ENCODE measurements at places on chromosomes 12 and 14.

DNA sequence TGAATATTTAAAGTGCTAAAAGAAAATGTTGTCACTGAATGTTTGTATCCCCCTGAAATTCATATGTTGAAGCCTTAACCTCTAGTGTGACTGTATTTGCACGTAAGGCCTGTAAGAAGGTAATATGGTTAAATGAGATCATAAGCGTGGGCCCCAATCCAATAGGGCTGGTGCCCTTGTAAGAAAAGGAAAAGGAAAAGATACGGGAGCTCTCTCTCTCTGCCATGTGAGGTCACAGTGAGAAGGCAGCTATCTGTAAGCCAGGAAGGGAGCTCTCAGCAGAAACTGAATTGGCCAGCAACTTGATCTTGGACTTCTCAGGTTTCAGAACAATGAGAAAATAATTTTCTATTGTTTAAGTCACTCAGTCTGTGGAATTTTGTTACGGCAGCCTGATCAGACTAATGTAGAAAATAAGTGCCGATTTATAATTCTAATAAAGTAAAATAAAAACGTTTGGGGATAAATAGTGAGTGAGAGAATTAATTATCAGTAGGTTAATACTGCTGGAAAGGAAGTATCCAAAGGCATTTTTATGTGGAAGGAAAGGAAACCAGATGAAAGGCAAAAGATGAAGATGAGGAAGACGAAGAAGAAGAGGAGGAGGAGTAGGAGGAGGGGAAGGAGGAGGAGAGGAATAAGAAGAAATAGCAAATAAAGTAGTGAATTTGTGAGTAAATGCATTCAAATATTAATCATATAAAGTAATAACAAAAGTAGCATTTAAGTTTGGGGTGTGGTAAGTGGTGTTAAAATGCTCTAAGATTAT lies 188.5 kb upstream of the KRR1 start:
- no peak for DNase-seq

DNA sequence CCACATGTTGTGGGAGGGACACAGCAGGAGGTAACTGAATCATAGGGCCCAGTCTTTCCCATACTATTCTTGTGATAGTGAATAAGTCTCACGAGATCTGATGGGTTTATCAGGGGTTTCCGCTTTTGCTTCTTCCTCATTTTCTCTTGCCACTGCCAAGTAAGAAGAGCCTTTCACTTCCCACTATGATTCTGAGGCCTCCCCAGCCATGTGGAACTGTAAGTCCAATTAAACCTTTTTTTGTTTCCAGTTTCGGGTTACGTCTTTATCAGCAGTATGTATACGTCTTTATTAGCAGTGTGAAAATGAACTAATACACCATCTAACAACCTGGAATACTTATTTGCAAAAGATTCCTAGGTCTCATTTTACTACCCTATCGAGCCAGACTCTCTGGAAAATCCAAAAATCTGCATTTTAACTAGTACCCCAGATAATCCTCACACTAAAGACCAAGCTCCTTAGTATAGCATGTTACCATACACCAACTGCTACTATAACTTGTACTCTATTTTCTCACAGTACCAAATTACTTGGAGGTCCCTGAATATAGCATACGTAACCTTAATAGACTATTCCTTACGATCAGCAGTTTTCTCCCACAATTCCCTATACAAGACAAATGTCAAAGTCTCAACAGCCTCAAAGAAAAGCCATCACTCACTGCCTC lies 11.5 kb downstream of the GTF2A1 start:
- DNase-seq: peak; percentile 15

GRCh38 chr14:54489731-54490444 lies 1.1 kb upstream of the GMFB start:
- no peak for DNase-seq

- DNase-seq: no peak
These were observed 20.6 kb downstream of the GSG1 start for GRCh38 chr12:13082861-13083260.

GRCh38 chr12:29253906-29254625 lies 105.0 kb downstream of the FAR2 start:
- no peak for DNase-seq

DNA sequence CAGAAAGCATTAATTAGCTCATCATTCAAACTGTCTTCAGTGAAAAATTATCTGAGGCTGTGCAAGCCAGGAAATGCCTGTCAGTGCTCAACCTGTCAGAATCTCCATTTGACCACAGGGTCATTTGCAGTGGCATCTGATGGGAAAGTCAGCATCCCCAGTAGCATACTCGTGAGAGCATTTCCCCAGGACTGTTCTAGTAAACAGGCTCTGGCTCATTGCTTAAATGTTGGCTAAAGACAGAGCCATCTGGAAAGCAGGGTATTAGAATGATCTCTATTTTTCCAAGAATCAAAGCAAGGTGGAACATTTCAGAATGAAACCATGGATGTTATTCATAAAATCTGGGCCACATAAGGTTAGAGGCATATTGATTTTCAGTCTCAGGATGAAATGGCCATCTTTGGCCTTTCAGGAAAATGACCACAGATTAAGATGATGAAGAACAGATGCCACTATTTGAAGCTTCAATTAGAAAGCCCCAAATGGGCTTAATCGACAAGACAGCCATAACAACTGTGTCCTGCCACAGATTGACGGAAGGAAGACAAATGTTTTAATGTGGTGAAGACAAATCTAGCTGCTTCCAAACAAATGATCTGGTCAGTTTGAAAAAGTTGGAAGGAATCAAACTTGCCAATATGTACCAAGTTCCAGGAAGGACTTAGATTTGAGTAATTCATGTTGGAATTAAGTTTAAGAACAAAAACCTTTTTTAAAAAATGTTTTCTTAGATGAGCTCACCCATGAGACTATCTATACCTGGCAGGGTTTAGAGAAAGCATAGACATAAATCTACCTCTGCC lies 94.0 kb upstream of the FAR2 start:
- no peak for DNase-seq

GRCh38 chr14:60346706-60347105 lies 97.7 kb downstream of the PPM1A start:
- DNase-seq: no peak

- no peak for DNase-seq
These were observed 98.8 kb downstream of the SLC25A47 start for GRCh38 chr14:100421756-100422470.

- DNase-seq: peak; percentile 73
These were observed 61.5 kb downstream of the SPATS2 start for GRCh38 chr12:49428793-49429192.

DNA sequence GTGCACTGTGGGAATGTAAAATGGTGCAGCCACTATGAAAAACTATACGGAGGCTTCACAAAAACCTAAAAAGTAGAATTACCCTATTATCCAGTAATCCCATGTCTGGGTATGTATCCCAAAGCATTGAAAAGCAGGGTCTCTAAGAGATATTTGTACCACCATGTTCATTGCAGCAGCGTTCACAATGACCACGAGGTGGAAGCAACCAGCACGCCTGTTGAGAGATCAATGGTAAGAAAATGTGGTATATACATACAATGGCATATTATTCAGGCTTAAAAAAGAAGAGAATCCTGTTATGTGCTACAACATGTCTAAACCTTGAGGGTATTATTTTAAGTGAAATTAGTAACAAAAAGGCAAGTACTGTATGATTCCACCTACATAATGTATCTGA lies 910 bp upstream of the NOPCHAP1 start:
- no peak for DNase-seq

GRCh38 chr14:20434701-20435581 lies 1.0 kb downstream of the KLHL33 start:
- peak; percentile 81 for DNase-seq

- DNase-seq: no peak
These were observed 677.6 kb upstream of the LMO3 start for GRCh38 chr12:17283563-17283962.

- no peak for DNase-seq
These were observed at the start of gene KRT4 for GRCh38 chr12:52813885-52814709. Gene KRT4 (minus strand): TSS chr12:52814116. CDS start chr12:52814058, 58 bp downstream.

GRCh38 chr14:39102265-39102968 lies 618 bp downstream of the SEC23A start:
- peak; percentile 20 for DNase-seq

DNA sequence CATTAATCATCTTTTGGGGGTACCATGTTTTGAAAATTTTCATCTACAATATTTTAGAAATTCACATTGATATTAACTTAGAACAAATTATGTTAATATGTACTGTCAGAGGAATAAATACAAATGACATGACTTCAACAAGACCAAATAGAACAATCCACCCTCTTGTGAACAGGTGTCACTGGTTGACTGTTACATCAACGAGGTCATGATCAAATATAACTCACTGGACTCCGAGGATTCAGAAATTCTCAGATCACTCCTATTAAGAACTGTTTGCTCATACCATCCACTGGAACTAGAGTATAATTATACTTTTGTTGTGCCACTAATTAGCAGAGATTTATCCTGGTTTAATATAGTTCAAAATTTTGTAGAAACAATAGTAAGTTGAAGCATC lies 318.8 kb downstream of the PRKD1 start:
- no peak for DNase-seq

GRCh38 chr12:116153983-116154382 lies 123.5 kb downstream of the MED13L start:
- no peak for DNase-seq

GRCh38 chr12:16163146-16163545 lies 114.3 kb downstream of the SLC15A5 start:
- DNase-seq: no peak

GRCh38 chr14:23093991-23094665 lies 808 bp downstream of the ACIN1 start:
- DNase-seq: no peak

GRCh38 chr12:22286569-22286968 lies 47.9 kb downstream of the ST8SIA1 start:
- DNase-seq: no peak

- peak; percentile 50 for DNase-seq
These were observed 947 bp upstream of the LRRC9 start for GRCh38 chr14:59918824-59919569.

GRCh38 chr14:79829405-79830166 lies 381.7 kb downstream of the DIO2 start:
- DNase-seq: no peak

- DNase-seq: no peak
These were observed 38.9 kb downstream of the FERMT2 start for GRCh38 chr14:52911904-52912303.

DNA sequence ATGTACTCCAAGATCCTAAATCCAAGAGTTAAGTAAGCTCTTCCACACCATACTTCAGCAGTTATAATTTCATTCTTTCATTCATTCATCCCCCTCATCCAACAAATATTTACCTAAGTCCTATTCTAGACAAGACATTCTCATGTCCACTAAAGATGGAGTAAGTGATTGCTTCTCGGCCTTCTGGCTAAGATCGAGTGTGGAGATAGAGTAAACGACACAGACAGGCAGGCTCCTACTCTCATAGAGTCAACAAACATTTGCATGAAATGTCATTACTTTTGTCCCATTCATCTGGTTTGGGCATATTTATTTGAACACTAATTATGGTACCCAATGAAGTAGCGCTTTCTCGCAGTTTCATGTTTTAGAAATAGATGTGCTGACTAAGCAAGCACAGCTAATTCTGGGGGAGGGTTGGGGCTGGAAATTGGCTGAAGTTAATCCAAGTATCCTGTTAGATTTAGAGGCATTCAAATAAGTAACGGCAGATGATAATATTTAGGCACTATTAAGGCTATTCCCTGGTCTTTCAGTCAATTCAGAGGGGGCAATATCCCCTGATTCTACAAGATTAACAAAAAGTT lies 176.5 kb downstream of the CEP128 start:
- DNase-seq: no peak

GRCh38 chr12:101870925-101871324 lies 6.5 kb upstream of the DRAM1 start:
- no peak for DNase-seq

DNA sequence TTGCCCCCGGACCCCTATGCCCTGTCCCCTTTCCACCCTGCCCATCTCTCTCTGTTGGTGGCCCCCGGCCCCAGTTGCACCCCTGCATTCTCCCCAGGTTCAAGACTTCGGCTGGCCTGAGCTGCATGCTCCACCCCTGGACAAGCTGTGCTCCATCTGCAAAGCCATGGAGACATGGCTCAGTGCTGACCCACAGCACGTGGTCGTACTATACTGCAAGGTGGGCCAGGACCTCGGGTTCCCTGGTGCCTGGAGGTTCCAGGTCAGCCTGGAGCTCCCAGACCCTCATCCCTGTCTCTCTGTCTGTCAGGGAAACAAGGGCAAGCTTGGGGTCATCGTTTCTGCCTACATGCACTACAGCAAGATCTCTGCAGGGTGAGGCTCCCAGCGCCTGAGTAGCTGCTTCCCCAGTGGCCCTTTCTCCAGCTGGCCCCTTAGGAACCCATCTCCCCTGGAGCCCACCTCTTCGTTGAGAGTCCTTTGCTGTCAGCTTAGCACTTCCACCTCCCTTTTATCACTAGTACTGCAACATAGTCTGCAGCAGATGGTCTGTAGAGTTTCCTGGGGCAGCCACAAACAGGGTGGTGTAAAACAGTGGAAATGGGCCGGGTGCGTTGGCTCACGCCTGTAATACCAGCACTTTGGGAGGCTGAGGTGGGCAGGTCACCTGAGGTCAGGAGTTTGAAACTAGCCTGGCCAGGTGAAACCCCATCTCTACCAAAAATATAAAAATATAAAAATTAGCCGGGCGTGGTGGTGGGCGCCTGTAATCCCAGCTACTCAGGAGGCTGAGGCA lies 5.8 kb downstream of the TNS2 start:
- DNase-seq: no peak

GRCh38 chr14:64082837-64083236 lies 211.3 kb downstream of the ESR2 start:
- DNase-seq: no peak

GRCh38 chr12:75863533-75863932 lies 168.0 kb downstream of the PHLDA1 start:
- no peak for DNase-seq

GRCh38 chr12:131378176-131378842 lies 332.6 kb upstream of the SFSWAP start:
- DNase-seq: no peak

Data from Ammon's horn (tissue), 1 donor.